ENCODE measurements at places on chromosomes 3 and 15. TPM values are rescaled to one million over a fixed set of nuclear protein-coding genes. Genes with fewer than 3 reads are reported as not detected.

DNA sequence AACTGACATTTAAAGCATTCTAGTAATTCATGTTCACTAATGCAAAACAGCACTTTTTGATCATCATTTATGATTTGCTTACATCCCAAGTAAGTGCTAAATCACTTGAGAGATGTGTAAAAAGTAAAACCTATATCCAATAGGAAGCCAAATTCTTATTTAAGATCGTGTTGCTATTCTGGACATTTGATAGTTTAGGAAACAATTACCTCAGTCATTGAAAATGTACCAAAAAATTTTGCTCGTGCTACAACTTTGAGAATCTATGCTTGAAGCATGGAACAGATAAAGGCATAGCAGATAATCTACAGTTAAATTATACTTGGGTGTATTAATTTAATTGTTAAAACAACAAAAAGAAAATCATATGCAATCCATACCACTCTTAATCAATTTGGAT lies 571.6 kb upstream of the NR2F2 start:
- H3K4me3 ChIP-seq, result no peak overlapping the region
- H3K27me3 ChIP-seq, result no peaks in the 10 kb centered on the region
- DNase-seq, result no peak
- H3K27ac ChIP-seq, result no peak overlapping the region
- H3K4me1 ChIP-seq, result peaks cover 16% of the 10 kb centered on the region
- no peaks in the 10 kb centered on the region for H3K36me3 ChIP-seq

DNA sequence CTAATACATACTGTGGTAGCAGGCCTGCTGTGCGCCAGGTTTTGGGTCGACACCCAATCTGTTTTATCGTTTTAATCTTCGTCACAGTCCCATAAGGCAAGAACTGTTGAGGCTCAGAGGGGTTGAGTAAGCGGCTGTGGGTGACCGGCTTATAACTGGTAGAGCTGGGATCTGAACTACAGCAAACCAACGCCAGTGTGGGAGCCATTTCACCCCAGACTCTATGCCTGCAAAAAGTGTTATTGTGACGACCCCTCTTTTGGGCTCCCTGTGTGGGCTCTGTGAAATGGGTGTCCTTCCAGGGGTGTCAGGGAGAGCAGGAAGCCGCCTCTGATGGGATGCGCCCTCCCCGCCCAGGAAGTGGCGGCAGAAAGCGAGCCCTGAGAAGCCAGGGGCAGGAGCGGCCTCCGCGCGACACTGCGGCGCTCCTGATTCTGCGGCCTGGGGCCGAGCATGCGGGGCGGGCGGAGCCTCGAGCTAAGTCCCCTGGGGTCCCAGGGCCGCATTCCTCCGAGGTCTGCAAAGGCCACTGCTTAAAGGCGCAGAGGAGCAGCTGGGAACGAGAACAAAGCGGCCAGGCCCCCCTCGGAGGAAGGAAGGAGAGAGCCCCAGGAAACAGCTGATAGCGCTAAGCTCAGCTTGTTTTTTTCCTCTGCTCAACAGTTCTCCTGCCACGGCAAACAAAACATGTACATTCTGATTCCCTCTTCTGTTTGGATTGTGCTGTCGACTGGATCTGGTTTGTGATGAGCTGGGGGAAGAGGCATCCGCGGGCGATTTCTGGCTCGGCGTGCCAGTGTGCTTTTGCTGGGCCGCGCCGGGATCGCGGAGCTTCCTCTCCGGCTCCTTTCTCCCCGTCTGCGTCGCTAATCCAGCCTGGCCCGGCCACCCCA lies 33.9 kb downstream of the GRK7 start:
- no peak overlapping the region for H3K27ac ChIP-seq
- H3K4me1 ChIP-seq, result no peaks in the 10 kb centered on the region
- H3K36me3 ChIP-seq, result no peaks in the 10 kb centered on the region
- DNase-seq, result no peak

GRCh38 chr15:84962955-84963354 lies 18.7 kb upstream of the PDE8A start:
- no peak overlapping the region for H3K27ac ChIP-seq
- no peak overlapping the region for H3K4me3 ChIP-seq
- H3K27me3 ChIP-seq, result no peaks in the 10 kb centered on the region

- no peak overlapping the region for H3K4me3 ChIP-seq
- no peak overlapping the region for H3K27ac ChIP-seq
- no peaks in the 10 kb centered on the region for H3K4me1 ChIP-seq
- H3K27me3 ChIP-seq, result no peaks in the 10 kb centered on the region
These were observed 79.7 kb downstream of the HHLA2 start for GRCh38 chr3:108376026-108376425.

GRCh38 chr3:179929091-179929529 lies 107.6 kb downstream of the PEX5L start:
- no peaks in the 10 kb centered on the region for H3K36me3 ChIP-seq
- H3K4me1 ChIP-seq, result peaks cover 8% of the 10 kb centered on the region
- peak; percentile 83 for DNase-seq
- no peak overlapping the region for H3K27ac ChIP-seq
- no peaks in the 10 kb centered on the region for H3K27me3 ChIP-seq

GRCh38 chr3:55923626-55924025 lies 436.5 kb upstream of the WNT5A start:
- H3K27ac ChIP-seq, result no peak overlapping the region
- H3K4me1 ChIP-seq, result no peaks in the 10 kb centered on the region
- no peaks in the 10 kb centered on the region for H3K27me3 ChIP-seq
- H3K36me3 ChIP-seq, result no peaks in the 10 kb centered on the region

DNA sequence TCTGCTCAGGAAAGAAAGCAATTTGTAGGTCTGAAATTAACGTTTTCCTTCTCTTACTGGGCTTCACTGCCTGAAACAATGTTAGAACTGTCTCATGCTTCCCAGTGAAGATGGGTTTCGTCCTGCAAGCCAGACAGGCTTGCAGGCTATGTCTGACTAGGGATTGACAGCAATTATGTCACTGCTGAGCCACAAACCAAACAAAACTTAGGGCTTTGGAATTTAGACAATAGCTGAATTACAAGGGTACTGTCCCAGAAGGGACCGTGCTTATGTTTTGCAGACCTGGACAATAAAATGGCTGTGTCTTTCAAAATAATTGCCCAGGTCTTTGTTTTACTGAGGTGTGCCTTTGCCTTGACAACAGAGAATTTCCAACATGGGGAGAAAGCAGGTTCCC lies 46.3 kb upstream of the CCDC80 start:
- no peaks in the 10 kb centered on the region for H3K27me3 ChIP-seq
- H3K36me3 ChIP-seq, result no peaks in the 10 kb centered on the region
- H3K27ac ChIP-seq, result no peak overlapping the region

GRCh38 chr3:115384381-115384780 lies 237.3 kb upstream of the ZBTB20 start:
- no peaks in the 10 kb centered on the region for H3K36me3 ChIP-seq
- no peak overlapping the region for H3K4me3 ChIP-seq
- no peak for DNase-seq
- no peak overlapping the region for H3K27ac ChIP-seq
- H3K27me3 ChIP-seq, result no peaks in the 10 kb centered on the region
- no peaks in the 10 kb centered on the region for H3K4me1 ChIP-seq

DNA sequence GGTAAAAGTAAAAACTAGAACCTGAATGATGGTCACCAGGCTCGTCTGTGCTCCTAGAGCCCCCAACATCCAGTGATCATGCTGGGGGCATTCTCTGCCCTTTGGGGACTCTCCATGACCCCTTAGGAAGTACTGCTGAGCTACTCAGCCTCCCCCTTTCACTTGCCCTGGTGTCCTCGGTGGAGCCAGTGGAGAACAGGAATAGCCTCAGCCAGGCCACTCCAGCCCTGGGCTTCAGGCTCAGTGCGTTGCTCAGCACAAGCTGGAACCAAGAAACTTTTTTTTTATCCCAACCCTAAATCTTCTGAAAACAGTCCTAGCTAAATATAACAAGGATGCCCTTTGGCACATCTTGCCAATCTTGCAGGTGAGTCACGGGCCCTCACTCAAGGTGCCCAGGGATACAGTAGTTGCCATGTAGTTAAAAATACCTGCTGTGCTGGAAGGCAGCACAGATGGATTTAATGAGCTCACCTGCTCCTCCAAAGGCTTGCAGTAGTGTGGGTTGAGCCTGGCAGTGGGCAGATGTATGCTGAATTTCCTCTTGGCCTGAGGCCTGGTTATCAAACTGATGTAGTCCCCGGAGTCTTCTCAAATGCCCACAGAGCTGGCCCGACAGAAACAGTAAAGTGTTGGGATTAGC lies 46.9 kb upstream of the TMEM158 start:
- no peak overlapping the region for H3K27ac ChIP-seq
- no peaks in the 10 kb centered on the region for H3K36me3 ChIP-seq
- no peak overlapping the region for H3K4me3 ChIP-seq
- peaks cover 66% of the 10 kb centered on the region for H3K27me3 ChIP-seq
- H3K4me1 ChIP-seq, result no peaks in the 10 kb centered on the region
- DNase-seq, result no peak

- no peak overlapping the region for H3K4me3 ChIP-seq
These were observed 100.0 kb upstream of the TRIM42 start for GRCh38 chr3:140577911-140578310.

- no peaks in the 10 kb centered on the region for H3K27me3 ChIP-seq
- no peak overlapping the region for H3K27ac ChIP-seq
- peaks cover 32% of the 10 kb centered on the region for H3K4me1 ChIP-seq
- H3K36me3 ChIP-seq, result peaks cover 8% of the 10 kb centered on the region
These were observed 38.2 kb downstream of the FILIP1L start for GRCh38 chr3:100075851-100076730.

- H3K27me3 ChIP-seq, result no peaks in the 10 kb centered on the region
- peaks cover 12% of the 10 kb centered on the region for H3K36me3 ChIP-seq
- H3K27ac ChIP-seq, result no peak overlapping the region
These were observed 519.7 kb downstream of the FOXP1 start for GRCh38 chr3:71063773-71064290.

- peaks cover 21% of the 10 kb centered on the region for H3K4me1 ChIP-seq
- H3K27ac ChIP-seq, result no peak overlapping the region
- H3K27me3 ChIP-seq, result no peaks in the 10 kb centered on the region
These were observed 66.4 kb upstream of the PLXNA1 start for GRCh38 chr3:126916546-126916945.

GRCh38 chr15:42728560-42728959 lies 8.4 kb downstream of the CDAN1 start:
- H3K27ac ChIP-seq, result no peak overlapping the region
- H3K36me3 ChIP-seq, result peaks cover 21% of the 10 kb centered on the region
- H3K4me3 ChIP-seq, result no peak overlapping the region
- no peaks in the 10 kb centered on the region for H3K27me3 ChIP-seq

- no peak for DNase-seq
- no peaks in the 10 kb centered on the region for H3K4me1 ChIP-seq
- peak overlapping the region; percentile 50 for H3K4me3 ChIP-seq
- H3K27ac ChIP-seq, result no peak overlapping the region
- no peaks in the 10 kb centered on the region for H3K27me3 ChIP-seq
These were observed 2.2 kb downstream of the INAFM2 start for GRCh38 chr15:40325700-40326099.

DNA sequence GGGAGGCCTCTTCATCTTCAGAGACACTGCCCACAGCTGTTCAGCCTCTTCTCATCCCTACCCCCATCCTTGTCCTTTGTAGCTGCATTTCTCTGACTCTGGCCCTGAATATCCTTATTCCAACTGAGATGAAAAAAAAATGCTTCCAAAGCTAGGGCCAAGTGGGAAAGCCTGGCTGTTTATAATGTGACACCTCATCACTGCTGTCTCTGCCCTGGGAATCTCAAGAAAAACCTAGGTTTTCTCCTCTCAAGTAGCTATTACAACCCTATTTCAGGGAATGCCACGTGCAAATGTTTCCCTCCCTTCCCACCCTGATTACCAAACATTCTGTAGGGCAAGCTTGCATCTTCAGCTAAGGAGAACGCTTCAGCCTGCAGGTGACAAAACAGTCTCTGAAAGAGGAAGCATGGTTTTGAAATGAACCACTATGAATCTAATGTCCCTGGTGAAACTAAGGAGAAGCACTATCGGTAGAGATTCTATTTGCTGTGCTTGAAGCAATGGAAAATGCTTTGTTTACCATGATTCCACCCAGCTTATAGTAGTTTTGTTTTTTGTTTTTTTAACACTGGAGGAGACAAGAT lies 65.4 kb downstream of the USF3 start:
- H3K4me3 ChIP-seq, result no peak overlapping the region
- H3K36me3 ChIP-seq, result no peaks in the 10 kb centered on the region
- peaks cover 7% of the 10 kb centered on the region for H3K4me1 ChIP-seq
- no peak overlapping the region for H3K27ac ChIP-seq
- no peak for DNase-seq
- H3K27me3 ChIP-seq, result peaks cover 8% of the 10 kb centered on the region

GRCh38 chr3:190305406-190305805 lies 16.8 kb downstream of the CLDN1 start:
- DNase-seq, result peak; percentile 51
- H3K27ac ChIP-seq, result peak overlapping the region; percentile 90
- H3K4me1 ChIP-seq, result peaks cover 74% of the 10 kb centered on the region

GRCh38 chr3:123083383-123084124 lies 16.7 kb downstream of the PDIA5 start:
- peaks cover 18% of the 10 kb centered on the region for H3K4me1 ChIP-seq
- H3K27ac ChIP-seq, result no peak overlapping the region
- H3K36me3 ChIP-seq, result no peaks in the 10 kb centered on the region
- no peak overlapping the region for H3K4me3 ChIP-seq

DNA sequence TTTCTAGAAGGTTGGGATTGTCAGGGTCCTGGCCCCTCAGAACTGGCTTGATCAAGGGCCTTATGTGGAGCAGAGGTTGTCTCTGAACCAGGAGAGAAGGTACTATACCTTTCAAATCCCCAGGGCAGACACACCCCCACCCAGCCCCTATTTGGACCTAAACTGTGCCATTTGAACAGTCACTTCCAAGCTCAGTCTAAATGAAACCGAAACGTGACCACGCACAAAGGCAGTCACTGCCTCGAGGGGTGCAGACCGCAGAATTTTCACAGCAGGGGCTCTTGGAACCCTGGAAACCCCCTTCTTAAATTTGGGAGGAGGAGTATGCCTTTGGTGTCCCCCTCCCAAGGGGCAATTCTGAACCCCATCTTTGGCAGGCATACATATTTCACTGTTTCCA lies 53.7 kb downstream of the GRIP2 start:
- no peak overlapping the region for H3K4me3 ChIP-seq
- H3K27me3 ChIP-seq, result no peaks in the 10 kb centered on the region
- DNase-seq, result no peak
- peaks cover 27% of the 10 kb centered on the region for H3K36me3 ChIP-seq

GRCh38 chr15:48466079-48466478 lies 134.8 kb downstream of the DUT start:
- no peaks in the 10 kb centered on the region for H3K27me3 ChIP-seq
- no peak for DNase-seq
- H3K27ac ChIP-seq, result no peak overlapping the region
- H3K36me3 ChIP-seq, result no peaks in the 10 kb centered on the region
- H3K4me3 ChIP-seq, result no peak overlapping the region

DNA sequence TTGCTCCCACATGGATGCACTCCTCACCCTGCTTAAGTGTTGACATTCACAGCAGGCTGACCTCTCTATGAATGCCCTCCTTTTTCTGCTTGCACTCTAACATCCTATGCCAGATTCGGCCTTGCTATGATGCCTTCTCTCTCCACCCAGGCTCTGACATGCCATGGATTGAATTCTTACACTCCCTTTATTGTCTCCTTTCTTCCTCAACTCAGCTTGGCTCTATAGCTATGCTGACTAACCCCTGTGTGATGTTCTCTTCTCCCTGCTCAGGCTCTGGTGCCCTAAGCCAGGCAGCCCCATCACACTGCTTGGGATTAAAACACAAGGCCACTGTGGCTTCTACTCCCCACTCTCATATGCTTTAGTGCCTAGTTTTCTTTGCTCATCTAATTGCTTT lies 563.7 kb downstream of the NSUN3 start:
- no peaks in the 10 kb centered on the region for H3K27me3 ChIP-seq
- H3K4me3 ChIP-seq, result no peak overlapping the region
- no peak overlapping the region for H3K27ac ChIP-seq

TIMP4 gene
- total RNA-seq, result 0.28 TPM

BFSP2 gene
- total RNA-seq, result not detected

GDPGP1 gene
- 17.5 TPM for total RNA-seq

EFHB gene
- total RNA-seq, result not detected

MUC13 gene
- total RNA-seq, result 58.8 TPM

STRA6 gene
- total RNA-seq, result 5.9 TPM

ZNF385D gene
- not detected for total RNA-seq

IL5RA gene
- total RNA-seq, result not detected

HAPLN3 gene
- 9.1 TPM for total RNA-seq

PODXL2 gene
- total RNA-seq, result 43.6 TPM
